ENCODE measurements at places on chromosomes 4 and X. TPM values are rescaled to one million over a fixed set of nuclear protein-coding genes. Genes with fewer than 3 reads are reported as not detected.

Gene FAM114A1
- 71.3 TPM for total RNA-seq

Gene SATL1
- not detected for total RNA-seq

Gene MAGEB17
- total RNA-seq: not detected

Gene TLR3
- 1.6 TPM for total RNA-seq

Gene UPF3B
- total RNA-seq: 2.9 TPM

Gene EMCN
- not detected for total RNA-seq

Gene ATP8A1
- 0.16 TPM for total RNA-seq

Gene CDKL2
- total RNA-seq: 0.46 TPM

Gene TCEAL8
- total RNA-seq: 78.7 TPM

Gene GPR82
- not detected for total RNA-seq

All from hair follicular keratinocyte (primary cell).